Activated gamma-delta T cell treated with anti-CD3 and anti-CD28 coated beads, Interleukin-2, amount 50 U/mL, for 16 hours (primary cell): ENCODE measurements at places on chromosomes 12 and 14.
A peak's percentile ranks its signal among the peaks of the same experiment; 100 is the strongest.

DNA sequence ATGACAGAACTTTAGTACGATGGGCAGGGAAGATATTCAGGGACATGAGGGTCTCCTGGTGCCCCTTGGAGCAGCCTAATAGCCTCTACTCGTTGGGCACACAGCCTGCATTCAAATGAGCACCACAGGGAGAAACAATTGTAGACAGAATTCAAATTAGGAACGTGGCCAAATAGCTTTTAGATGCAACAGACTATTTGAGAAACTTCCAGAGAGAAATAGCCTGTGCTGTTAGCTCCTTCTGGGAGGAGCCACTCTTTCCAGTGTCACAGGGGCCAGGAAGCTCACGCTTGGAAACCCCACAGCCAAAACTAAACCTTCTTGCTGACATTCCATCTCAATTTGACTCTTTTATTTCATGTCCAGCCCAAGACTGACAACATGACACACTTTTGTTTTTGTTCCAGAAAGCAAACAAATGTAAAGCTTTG lies 114.5 kb downstream of the RPAP3 start:
- DNase-seq: no peak

DNA sequence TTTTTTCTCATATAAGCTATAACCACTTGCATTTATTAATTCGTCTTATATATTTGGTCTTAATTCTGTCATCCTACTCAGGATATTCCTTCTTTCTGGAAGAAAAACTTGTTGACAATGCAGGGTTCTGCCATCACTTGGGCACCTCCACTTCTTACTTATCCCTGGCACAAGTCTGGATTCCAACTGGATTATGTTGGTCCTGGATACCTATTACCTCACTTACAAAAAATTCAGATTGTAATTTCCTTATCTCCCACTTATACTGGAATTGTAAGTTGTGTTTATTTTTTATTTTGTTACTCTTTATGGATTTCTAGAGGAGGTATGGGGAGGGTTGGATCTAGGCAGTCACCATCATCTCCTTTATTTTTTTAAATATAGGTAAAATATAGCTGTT lies 36.7 kb downstream of the LRRIQ1 start:
- no peak for DNase-seq

DNA sequence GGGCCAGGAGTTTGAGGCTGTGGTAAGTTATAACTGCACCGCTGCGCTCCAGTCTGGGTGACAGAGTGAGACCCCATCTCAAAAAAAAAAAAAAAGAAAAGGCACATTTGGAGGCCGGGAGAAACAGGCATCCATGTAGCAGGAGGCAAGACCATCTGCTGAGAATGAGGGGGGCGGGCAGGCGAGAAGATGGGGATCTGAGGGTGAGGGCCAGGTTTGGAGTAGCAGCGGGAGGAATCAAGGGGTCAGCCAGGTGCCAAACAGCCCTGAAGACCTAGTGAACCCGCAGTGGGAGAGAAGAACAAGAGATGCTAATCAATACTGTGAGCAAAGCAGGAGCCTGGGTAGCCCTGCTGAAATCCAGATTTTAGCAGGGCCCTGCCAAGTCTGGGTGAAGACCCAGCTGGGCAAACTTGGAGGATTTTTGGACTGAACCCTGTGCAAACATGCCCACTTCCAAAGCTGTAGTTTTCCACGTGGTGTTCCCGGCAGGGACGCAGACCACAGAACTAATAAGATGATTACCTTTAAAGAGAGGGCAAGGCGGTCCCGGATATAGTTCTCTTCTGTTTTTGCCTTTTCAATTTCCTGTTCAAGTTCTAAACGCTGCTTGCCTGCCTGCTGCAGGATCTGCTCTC lies 61.0 kb downstream of the NIN start:
- DNase-seq: no peak

DNA sequence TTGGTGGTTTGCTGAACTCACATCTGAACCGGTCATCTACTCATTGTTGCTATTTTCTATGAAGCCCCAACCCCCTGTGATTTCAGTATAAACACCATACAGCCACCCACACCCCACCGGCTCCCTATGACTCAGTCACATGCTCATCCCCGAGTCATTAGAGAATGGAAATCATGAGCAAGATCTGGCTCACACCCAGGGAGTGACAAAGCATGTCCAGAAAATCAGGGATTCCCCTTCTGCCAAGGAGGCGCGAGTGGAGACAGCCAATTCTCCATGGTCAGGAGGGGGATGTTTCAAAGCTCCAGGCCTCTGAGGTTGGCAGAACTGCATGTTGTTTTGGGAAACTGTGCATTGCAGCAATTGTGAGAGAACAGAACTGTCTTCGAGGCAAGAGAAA lies 657.5 kb upstream of the TBX3 start:
- DNase-seq: no peak

DNA sequence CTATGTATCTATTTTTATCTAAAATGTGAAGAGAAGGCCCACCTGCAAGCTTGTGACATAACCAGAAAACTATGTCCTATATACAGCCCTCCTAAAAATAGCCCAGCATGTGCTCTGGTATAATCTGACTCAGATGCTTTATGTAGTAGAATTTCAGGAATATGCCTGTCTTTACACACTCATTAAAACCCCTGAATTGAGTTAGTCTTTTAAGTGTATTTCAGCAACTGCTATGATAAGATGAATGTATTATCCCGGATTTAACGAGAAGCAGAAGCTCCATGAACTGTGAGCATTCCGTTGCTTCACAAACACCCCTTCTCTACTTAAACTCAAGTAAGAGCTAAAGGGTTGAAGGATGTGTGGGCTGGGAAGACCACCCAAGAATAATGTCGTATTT lies 89.9 kb upstream of the PRICKLE1 start:
- DNase-seq: no peak

- no peak for DNase-seq
Measured at GRCh38 chr12:23099604-23100003, 474.6 kb downstream of the ETNK1 start.

DNA sequence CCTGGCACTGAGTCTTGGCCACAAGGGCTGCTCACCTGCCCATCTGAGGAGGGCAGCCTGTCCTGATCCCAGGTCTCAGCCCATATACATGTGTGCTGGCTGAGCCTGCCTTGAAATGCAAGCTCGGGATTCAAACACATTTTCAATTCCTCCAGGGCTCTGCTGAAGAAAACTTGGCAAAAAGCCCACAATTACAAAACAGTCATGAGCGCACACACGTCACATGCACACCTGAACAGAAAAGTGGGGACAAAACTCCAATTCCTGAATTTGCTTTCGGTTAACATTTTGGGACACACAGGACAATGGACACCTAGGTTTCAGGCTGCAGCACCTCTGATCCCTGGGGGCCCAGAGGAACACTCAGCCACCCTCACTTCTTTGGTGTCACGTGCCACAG lies 113.9 kb downstream of the RBM19 start:
- no peak for DNase-seq

- DNase-seq: no peak
Measured at GRCh38 chr12:30484658-30485057, 211.0 kb downstream of the IPO8 start.

DNA sequence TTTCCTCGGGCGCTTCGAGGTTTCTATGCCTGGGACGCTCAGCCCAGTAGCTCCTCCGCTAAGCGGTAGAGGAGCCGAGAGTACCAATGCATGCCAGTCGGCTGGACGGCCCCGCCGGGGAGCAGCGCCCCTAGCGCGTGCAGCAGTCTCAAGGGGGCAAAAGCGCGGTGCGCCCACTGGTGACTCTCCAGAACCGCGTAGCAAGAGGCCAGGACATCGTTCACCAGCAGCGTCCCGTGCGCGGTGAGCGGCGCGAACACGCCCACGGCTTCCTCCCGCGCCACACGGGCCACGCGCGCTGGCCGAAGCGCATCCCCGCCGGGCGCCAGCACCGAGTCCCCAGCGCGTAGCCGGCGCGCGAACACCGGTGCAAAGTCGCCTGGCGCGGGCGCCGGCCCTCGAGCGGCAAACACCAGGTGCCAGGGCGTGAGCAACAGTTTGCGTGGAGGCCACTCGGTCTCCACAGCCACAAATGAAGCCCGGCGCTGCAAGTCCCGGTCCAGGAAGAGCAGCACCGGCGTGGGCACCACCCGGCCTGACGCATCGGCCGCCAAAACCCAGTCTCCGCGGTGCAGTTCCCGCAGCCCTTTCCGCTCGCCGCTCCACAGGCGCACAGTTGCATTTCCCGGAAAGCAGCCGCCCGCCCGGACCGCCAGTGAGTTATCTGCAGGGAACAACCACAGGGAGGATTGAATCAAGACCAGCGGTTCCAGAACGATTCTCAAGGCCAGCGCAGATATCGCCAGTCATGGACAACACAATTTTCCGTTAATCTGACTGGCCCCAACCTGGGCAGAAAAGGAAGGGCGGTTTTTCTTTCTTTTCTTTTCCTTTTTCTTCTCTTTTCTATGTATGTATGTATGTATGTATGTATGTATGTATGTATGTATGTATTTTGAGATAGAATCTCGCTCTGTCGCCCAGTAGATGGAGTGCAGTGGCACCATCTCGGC lies 4.5 kb downstream of the DHH start:
- DNase-seq: no peak

DNA sequence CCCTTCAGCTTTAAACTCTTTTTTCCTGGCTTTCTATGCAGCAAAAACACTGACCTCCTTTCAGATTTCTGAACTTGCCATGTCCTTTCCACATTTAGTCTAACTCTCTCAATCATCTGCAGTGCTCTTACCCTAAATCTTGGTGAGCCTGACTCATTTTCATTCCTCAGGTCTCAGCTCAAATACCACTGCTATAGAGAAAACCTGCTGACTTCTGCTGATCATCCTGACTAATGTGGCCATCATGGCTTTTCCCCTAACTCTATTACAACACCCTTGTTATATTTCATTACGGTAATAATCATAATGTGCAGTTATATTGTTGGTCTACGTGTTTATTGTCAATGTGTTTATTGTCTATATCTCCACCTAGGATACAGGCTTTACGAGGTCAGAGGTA lies 207.3 kb upstream of the OR4E1 start:
- no peak for DNase-seq

DNA sequence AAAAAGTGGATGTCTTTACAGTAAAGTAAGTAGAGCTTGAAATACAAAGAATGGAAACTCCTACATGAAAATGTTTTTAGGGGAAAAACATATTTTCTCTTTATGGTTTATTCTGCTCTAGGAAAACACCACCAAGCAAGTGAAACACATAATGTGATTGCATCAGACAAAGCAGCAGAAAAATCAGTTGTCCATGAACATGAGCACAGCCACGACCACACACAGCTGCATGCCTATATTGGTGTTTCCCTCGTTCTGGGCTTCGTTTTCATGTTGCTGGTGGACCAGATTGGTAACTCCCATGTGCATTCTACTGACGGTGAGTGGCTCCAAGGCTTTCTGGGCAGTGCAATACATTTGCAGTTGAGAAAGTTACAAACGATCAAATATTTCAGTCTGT lies 42.6 kb upstream of the PLEKHD1 start:
- DNase-seq: no peak

DNA sequence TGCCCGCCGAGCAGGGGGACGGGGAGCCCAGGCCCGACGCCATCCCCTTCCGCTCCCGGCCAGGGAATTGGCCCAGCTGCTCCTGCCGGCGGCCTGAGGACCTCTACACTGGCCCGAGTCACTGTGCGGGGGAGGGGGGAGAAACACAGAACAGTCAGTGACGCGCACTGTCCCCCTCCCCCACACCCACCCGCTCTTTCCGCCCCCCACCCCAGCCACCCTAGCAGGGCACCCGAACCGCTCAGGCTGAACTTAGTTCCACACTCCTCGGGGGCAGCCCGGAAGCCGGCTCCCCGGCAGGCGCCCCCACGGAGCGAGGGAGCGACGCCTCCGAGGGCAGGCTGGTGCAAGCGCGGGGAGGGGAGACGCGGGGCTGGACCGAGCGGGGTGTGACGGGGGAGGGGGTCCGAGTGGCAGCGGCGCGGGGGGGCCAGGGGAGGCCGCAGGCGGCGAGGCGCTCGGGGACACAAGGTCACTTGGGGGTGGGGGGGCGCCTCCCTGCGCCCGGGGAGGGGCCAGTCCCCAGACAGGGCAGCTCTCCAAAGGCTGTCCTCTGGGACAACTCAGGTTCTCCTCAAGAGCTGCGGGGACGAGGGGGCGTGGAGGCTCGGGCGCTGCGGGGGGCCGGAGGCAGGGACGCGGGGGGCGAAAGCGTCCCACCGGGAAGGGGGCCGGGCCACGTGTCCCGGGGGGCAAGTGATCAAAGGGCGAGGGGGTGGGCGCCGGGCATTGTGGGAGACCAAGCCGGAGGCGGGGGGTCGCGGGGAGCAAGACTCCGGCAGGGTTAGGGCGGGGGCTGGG lies 648 bp downstream of the CHD4 start:
- peak; percentile 51 for DNase-seq

GRCh38 chr12:63042646-63043045 lies 107.7 kb upstream of the PPM1H start:
- DNase-seq: no peak
